GM13976 (cell line): ENCODE measurements at places on chromosomes 1 and 21.

GRCh38 chr1:99852648-99853047 lies 2.5 kb downstream of the AGL start:
- no peak for DNase-seq

GRCh38 chr1:164836614-164837018 lies 277.6 kb downstream of the PBX1 start:
- DNase-seq, result no peak

DNA sequence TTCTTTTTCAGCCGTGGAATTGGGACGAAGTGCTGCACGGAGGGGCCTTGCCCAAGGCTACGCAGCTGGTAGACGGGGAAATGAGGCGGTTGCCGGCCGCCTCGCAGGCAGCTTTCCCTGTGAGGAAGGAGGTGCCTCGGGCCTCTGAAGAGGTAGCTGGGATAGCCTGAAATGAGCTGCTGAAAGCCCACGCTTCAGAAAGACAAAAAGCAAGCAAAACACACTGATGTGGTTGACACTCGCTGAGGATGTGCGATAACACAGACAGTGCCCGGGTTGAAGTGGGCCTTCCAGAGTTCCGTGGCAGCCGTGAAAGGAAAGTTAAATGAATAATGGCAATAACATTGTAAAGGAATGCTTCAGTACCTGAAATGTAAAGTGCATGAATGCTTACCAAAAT lies 47.2 kb downstream of the S1PR1 start:
- DNase-seq, result no peak

- DNase-seq, result no peak
Measured at GRCh38 chr1:29623501-29623900, 387.2 kb downstream of the PTPRU start.

GRCh38 chr1:155968051-155968400 lies 10.3 kb downstream of the ARHGEF2 start:
- DNase-seq, result no peak

- peak; percentile 98 for DNase-seq
Measured at GRCh38 chr1:154870115-154870571, at the start of gene KCNN3. Gene KCNN3, minus strand, starts transcription at chr1:154870281. Its CDS starts 317 bp downstream, at chr1:154869964.

DNA sequence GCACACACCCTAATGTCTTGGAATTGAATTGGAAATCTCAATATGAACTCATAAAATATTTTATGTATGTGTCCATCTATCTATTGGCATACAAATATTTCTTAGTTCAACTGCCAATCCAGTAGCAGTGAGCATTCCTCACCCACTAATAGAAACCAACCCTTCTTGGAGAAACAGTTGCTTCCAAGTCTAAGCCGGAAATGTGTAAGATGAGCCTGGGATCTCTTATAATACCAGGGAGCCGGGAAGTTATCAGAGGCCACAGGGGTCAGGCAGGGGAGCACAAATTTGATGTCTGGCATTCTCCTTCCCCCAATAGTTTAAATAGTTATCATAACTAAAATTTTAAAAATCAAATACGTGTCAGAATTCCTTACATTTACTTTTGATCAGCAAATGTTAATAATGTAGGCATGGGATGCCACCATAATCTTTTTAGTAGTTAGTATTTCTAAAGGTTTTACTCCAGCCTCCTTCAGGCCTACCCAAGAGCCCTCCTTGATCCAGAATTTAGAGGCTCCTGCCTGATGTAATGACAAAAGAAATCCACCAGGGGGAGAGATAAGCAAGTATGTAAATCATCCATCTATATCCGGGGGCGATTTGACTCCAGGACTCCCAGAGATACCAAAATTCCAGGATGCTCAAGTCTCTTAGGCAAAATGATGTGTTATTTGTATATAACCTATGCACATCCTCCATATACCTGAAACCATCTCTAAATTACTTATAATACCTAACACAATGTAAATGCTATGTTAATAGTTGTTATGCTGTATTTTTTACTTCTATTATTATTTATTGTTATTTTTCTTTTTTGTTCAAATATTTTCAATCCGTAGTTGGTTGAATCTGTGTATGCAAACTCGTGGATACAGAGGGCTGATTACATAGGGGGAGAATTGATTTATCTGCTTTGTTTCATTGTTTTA lies 218.7 kb upstream of the COA6 start:
- peak; percentile 53 for DNase-seq

GRCh38 chr1:69157046-69157756 lies 410.5 kb upstream of the LRRC7 start:
- DNase-seq, result no peak

DNA sequence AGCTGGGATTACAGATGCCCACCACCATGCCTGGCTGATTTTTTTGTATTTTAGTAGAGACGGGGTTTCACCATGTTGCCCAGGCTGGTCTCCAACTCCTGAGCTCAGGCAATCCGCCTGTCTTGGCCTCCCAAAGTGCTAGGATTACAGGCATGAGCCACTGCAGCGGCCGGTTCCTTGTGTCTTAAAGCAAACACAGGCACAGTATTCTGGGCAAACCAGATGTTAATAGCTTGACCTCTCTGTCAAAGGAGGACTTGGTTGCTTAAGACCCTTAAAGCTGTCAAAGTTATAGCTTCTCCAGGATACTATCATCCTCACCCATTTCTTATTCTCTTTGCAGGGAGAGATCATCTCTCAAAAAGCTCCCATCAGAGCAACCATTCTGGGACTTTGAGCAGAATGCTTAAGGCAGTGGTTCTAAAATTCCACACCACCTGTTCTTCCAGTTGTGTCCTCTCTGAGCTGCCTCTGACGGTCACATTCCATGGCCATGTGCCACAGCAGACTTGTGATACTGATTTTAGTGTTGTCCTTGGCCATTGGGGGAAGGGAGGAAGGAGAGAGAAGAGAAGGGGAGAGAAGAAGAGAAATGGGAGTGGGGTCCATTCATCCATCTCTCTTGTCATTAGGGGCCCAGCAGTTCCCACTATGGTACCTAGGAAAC lies 81.8 kb downstream of the PBX1 start:
- DNase-seq, result no peak

- peak; percentile 80 for DNase-seq
Measured at GRCh38 chr1:206663832-206664652, 20.7 kb upstream of the MAPKAPK2 start.

- peak; percentile 54 for DNase-seq
Measured at GRCh38 chr1:204746838-204747442, 61.4 kb upstream of the LRRN2 start.

- DNase-seq, result no peak
Measured at GRCh38 chr1:164728719-164729118, 169.7 kb downstream of the PBX1 start.

DNA sequence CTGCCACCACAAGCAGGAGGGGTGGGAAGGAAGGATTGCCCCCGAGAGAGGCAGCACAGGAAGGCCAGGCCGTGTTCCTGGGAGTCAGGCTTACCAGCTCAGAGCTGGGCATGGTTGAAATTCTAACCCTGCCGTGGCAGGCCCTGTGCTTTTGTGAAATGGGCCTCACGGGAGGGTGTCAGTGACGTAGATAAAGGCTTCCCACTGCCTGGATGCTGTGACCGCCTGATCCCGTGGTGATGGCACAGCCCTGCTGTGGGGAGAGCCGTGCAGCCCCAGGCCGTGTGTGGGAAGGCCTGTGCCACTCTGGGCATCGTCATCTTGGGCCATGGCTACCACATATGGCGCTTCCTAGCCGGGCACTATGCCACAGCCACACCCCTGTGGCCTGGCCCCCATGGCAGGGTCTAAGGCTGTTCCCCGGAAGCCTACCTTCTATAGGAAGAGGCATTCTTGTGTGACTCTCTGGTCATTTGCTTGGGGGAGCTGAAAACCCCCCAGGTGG lies 161.3 kb downstream of the PCBP3 start:
- DNase-seq, result no peak
